Stimulated activated CD8-positive, alpha-beta memory T cell treated with anti-CD3 and anti-CD28 coated beads, Interleukin-15, amount 100 ng/mL, for 4 hours (primary cell): ENCODE measurements at places on chromosomes 5 and 9.

GRCh38 chr9:116435706-116436105, 251.4 kb upstream of the TRIM32 start:
- DNase-seq, result no peak

- no peak for DNase-seq
These were observed 15.4 kb downstream of the REEP5 start for GRCh38 chr5:112906637-112907036.

DNA sequence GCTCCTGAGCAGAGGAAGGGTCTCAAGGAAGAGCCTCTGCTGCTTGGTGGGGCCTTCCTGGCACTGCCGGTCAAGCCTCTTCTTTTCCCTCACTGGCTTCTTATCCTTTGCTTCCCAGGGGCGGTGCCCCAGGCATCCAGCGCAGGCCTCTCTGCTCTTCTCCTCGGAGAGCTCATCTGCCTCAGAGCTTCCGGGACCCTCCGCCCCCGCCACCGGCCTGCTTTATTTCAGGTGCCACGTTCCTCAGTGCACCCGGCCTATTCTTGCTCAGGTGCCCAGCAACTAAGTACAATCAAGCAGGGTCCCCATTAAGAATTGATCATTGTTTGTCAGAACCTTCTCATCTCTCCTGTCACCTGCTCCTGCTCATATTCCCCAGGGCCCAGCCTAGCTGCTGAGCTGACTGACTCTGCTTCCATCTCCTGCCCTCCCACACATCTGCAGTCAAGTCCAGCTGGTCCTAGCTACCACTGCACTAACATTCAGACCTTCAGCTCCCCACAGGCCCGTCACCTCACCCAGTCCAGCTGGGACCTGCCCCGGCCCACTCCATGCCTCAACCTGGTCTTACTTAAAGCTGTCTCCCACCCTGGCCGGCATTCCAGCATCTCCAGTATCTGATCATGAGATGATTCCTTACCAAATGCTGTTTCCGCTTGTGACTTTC, 114.3 kb upstream of the BOD1 start:
- no peak for DNase-seq

- no peak for DNase-seq
These were observed 188.6 kb downstream of the CARTPT start for GRCh38 chr5:71907608-71908145.

GRCh38 chr5:115342590-115343377, 46.3 kb upstream of the CCDC112 start:
- no peak for DNase-seq

GRCh38 chr5:19745247-19745646, 242.8 kb downstream of the CDH18 start:
- no peak for DNase-seq

DNA sequence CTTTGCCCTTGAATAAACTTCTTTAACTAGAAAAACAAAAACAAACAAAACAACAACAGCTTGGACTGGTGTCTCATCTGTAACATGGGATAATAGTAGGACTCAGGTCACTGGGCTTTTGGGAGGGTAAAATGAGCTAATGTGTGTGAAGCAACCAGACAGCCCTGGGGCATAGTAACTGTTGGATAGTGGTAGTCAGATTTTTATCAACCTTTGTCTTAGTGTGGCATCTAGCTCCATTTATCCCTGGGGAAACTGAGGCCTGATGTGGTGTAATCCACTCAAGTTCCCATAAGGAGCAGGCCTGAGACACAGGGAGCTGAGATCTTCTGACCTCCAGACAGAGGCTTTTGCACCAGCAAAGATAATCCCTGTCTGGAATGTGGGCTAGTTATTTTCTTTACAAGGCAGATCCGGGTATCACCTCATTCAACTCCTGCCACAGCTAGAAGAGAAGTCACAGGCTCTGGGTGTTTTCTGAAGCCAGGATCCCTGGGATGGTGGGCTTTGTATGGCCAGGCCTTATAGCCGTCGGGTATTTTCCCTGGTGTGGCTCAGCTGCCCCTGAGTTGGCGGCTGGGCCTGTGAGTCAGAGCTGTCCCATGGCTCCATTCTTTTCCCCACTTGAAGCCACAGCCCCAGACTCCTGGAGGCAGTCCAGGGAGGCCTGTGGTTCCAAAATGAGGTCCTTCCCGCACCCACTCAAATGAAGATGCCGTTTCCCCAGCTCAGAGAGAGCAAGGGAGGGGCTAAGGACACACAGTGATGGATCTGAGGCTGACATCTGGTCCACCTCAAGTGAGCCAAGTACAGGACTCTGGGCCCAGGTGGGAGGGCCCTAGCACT, 26.1 kb upstream of the CSF1R start:
- DNase-seq, result no peak

- DNase-seq, result no peak
These were observed 86.5 kb downstream of the HCN1 start for GRCh38 chr5:45609661-45610060.

DNA sequence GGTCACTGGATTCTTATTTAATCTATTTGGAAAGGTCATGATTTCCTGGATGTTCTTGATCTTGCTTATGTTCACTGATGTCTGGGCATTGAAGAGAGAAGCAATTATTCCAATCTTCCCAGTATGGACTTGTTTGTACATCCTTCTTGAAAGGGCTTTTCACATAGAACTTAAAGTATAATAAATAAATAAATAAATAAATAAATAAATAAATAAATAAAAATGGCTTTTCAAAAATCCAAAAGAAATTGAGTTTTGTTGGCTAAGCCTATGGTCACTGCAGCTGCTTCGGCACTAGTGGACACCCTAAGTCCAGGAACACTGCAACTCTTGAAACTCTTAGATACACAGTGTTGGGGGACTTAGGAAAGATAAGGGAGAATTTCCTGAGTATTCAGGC, 840.7 kb upstream of the EDIL3 start:
- no peak for DNase-seq

DNA sequence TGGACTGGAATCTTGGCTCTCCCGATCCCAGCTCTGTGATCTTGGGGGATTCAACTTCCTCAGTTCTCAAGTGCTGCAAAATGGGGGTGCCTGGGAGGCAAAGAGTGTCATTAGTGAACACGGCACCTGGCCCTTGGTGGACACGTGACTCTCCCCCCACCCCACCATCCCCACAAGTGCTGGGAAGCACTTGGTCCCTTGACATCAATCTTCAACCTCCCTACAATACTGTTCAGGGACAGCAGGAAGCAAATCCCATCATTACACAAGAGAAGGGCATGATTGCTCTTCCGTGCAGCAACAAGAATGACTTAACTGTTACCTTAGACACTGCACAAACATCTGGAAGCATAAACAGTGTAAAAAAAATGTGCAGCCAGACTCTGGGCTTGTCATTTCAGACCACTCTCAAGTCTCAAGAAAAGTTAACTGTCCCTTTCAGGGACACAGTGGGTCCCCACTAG, 61.4 kb downstream of the PSMB7 start:
- no peak for DNase-seq

- DNase-seq, result no peak
These were observed 43.1 kb upstream of the RXRA start for GRCh38 chr9:134283111-134283515.

GRCh38 chr5:14607104-14607503, 25.5 kb downstream of the OTULINL start:
- no peak for DNase-seq

DNA sequence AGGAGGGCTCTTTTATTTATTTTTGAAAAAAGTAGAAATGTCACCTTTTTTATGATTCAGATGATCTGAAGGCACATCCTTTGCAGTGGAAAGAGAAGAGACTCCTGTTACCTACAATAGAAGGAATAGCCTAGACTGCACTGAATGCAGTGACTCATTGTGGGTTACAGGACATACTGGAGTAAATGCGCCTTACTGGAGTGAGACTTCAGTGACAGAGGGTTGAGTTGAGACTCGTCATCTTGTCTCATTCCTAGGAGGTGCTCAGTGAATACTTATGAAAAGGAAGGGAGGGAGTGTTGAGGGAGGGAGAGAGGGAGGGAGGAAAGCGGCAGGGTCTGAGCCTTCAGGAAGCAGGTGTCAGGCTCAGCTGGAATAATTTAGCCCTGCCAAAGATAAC, 25.2 kb downstream of the ANKRA2 start:
- no peak for DNase-seq

DNA sequence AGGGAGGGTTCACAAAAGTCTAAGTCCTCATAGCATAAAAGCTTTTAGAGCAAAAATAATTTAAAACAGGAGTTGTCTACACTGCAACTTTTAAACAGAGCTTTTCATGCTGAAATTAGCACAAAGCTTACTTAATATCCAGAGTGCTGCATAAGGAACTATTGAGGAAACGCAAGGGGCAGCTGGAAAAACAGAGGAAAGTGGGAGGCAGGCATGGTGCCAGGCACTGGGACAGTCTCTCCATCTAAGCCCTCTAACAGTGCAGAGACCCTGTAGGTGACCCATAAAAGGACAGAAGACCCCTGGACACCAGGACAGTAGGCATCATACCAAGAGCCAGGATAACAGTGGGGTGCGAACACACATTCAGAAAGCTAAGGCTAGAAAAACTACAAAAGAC, 49.3 kb downstream of the ADAMTS12 start:
- no peak for DNase-seq

DNA sequence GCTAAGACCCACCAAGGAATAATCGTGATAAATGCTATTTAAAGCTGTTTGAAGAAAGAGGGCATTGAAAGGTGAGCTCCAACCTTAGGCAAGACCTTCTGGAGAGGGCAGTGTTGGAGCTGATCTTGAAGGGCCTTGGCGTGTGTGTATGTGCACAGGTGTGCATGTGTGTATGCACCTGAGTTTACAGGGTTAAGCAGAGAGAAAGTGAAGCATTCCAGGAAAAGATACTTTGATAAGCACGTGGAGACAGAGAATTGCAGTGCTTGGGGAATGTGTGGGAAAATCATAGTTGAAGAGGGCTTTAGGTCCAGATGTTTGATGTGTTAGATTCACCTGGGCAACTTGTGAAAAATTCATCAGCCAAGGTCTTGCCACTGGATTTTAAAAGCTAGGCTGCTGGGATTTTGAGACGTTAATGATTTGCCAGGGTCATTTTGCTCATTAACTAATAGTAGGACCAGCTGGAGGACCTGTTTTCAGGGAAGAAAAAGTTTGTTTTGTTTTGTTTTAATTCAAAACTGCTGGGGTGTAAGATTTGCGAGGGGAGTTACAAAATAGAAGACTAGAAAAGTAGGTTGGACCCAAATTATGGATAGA, 78.3 kb upstream of the ANKRD55 start:
- DNase-seq, result no peak

- DNase-seq, result no peak
These were observed 246.5 kb downstream of the PTPRD start for GRCh38 chr9:10366171-10366779.

GRCh38 chr9:112168197-112168596, 6.9 kb downstream of the SUSD1 start:
- no peak for DNase-seq

DNA sequence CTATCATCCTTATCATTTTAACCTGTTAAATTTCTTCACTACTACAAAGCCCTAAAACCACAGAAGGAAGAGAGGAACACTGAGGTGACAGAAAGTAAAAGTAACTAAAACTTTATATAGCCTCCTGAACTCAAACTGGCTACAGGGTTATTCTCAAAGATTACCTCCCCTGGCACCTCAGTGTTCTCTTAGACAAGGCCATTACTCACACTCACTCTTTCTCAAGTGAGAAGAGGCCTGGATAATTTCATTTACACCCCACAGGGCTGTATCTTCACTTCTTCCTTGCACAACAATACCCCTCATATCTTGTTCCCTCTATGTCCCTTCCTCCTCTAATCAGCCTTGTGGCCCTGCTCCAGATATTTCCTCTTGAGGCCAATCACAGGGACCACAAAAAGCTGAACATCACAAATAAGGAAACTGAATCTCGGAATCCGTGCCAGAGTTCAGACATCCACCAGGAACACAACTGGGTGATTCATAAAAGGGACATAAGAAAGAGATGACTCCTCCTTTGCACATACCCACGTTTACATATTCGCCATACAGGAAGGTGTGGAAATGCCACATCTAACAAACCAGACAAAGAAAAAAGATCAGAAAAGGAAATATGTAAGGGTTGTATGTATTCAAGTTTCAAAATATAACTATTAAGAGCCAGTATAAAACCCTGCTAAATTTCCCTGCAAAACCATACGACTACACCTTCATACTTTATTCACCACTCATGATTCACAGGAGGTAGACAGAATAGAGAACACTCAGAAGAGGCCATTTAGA, 1.7 kb upstream of the KLHL3 start:
- no peak for DNase-seq

DNA sequence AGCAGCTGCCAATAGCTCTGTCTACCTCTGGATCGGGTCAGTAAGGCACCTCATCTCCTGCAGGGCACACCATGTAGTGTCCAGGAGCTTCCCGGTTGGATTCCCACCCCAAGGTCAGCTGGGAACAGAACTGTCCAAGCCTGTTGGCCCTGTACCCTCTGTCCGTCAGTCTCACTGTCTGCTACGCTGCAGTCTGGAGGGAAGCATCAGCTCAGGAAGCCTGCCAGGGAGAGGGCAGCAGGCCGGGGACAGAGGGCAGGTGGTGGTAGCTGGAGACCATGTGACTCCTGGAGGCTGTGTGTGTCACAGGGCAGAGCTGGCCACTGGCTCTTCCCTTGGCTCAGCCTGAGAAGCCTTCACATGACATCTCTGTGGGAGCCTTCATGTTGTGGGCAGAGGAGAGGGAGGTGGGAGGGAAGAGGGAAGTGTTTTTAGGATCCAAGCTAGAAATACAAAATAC, 134.5 kb downstream of the SEC61B start:
- no peak for DNase-seq

GRCh38 chr5:33901156-33901555, 9.4 kb upstream of the ADAMTS12 start:
- DNase-seq, result no peak

- no peak for DNase-seq
These were observed 227.8 kb upstream of the MAP3K1 start for GRCh38 chr5:56587381-56588130.

GRCh38 chr5:144179226-144179625, 8.6 kb downstream of the KCTD16 start:
- no peak for DNase-seq

DNA sequence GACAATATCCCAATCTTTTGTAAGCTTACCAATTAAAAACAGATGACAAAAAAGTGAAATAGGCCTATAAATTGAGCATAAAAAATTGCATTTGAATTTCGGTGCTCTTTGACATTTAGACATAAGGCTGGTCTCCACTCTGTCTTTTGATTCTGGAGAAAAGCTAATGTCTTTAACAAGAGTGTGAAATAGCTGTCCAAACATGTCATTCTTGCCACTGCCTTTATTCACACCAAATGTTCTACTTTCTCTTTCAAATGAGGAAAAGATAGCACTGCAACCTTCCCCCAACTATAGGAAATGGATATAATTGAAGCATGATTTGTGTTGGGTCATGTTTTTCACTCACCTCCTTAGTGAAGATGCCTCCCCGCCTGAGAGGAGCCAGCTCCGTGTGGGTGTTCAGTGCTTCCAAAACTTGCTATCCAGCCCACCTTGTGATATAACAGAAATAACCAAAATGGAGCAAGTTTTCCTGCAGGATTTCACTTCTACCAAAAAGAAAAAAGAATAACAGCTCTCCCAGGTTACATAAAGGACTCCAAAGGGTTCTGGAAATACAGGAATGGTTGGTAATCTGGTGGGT, 55.2 kb upstream of the STK32A start:
- no peak for DNase-seq

DNA sequence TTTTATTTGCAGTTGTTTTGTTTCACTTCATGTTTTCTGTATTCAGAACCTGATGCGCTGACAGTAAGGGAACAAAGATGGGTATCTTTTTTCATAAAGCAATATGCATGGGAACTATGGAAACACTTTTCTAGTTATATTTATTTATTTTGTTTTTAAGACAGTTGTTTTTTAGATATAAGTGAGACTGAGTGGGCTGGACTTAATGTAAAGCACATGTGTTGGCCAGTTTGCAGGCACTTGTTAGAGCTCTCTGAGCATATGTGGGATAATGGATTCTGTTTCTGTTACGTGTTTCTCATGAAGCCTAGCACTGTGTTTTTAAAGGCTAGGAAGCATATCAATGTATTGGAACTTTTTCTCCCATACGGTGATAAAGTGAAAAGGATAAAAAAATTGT, 164.1 kb downstream of the PRR16 start:
- no peak for DNase-seq
